ENCODE measurements at places on chromosomes 4 and X. TPM values are rescaled to one million over a fixed set of nuclear protein-coding genes. Genes with fewer than 3 reads are reported as not detected.

GRCh38 chr4:122577808-122578781, 42.8 kb downstream of the IL21 start:
- DNase-seq: peak; percentile 82

DNA sequence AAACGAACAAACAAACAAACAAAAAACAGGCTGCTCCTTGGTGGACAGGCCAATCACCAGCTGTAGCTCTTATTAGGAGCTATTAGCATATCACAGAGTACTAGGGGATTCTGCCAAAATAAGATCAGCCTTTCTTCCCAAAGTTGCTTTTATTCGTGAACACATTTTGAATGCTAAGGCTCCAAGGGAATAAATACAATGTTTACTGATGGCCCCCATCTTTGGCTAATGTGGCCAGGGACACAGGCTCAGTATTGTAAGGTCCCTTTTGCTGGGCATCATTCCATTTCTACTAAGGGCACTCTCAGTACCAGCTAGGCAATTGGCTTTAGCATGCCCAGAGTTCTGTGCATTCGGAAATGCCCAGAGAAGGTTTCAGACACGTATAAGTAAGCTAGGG, 84.3 kb downstream of the GPC4 start:
- no peak for DNase-seq

DNA sequence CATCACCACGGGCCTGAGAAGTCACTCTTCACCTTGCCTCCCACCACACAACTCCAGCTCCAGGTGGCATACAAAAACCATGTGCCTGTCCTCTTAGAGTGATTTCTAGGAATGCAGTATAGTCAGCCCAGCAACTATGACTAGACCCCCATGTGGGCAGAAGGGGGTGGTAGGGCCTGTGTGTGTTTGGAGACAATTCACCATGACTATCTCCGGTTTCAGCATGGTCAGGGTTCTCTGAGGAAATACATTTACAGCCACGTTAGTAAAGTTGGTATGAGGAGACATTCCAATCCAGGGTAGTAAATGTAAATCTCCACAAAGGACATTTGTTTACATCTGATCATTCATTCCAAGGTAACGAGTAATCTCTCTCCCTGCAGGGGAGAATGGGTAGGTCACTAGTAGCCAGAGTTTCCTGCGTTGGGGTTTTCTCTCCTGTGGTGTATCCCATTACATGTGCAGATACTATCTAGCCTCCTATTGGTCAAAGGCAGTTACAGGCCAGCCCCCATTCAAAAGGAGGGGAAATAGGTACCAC, 4.2 kb upstream of the MTMR1 start:
- DNase-seq: peak; percentile 74

GRCh38 chr4:155546451-155546850, 120.2 kb upstream of the GUCY1A1 start:
- no peak for DNase-seq

DNA sequence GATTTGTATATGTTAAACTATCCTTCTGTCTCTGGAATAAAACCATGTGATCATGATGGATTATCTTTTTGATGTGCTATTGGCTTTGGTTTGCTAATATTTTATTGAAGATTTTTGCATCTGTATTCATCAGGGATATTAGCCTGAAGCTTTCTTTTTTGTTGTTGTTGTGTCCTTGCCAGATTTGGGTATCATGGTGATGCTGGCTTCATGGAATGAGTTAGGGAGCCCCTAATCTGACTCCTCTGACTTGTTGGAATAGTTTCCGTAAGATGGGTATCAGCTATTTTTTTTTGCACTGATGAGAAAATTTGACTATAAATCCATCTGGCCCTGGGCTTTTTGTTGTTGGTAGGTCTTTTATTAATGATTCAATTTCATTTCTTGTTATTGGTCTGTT, 45.7 kb downstream of the ATP10D start:
- DNase-seq: no peak

- DNase-seq: no peak
These were observed 38.5 kb upstream of the C1GALT1C1 start for GRCh38 chrX:120668357-120668756.

GRCh38 chr4:12177416-12177815, 748.7 kb upstream of the HS3ST1 start:
- DNase-seq: no peak

DNA sequence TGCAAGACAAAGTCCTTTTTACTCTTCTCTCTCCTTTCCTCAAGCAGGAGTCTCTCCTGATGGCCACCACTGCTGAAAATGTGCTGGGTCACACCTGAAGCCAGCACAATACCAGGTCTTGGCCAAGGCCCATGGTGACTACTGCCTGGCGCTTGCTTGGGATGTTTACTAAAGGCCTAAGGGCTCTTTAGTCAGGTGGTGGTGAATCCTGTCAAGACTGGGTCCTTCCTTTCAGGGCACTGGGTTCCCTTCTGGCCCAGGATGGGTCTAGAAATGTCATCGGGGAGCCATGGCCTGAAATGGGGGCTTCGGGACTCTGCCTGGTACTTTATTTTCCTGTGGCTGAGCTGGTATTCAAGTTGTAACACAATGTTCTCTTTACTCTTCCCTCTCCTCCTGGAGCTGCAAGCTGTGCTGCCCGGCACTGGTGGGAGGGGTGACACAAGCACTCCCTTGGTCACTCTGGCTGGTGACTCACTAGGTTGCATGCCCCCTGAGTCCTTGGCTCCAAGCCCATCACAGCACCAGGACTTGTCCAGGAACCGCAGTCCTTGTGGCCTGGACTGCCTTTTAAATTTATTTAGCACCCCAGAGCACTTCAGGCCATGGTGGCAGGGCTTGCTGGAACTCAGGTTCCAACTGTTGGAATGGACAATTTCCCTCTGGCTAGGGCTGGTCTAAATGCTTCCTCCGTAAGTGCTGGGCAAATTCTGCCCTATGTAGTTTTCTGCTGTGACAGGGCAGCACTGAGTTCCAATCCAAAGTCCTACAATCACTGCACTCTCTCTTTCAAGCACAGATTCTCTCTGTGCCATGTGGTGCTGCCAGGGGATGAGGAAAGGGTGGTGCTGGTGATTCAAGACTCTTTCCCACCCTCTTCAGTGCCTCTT, 11.3 kb downstream of the ARL13A start:
- no peak for DNase-seq

GRCh38 chrX:13495232-13495631, 74.2 kb upstream of the EGFL6 start:
- no peak for DNase-seq

- peak; percentile 53 for DNase-seq
These were observed 33.3 kb upstream of the GPC4 start for GRCh38 chrX:133448512-133449076.

GRCh38 chrX:112223391-112223790, 140.8 kb upstream of the TRPC5 start:
- DNase-seq: no peak

GRCh38 chr4:112282860-112283667, 2.6 kb downstream of the TIFA start:
- no peak for DNase-seq

DNA sequence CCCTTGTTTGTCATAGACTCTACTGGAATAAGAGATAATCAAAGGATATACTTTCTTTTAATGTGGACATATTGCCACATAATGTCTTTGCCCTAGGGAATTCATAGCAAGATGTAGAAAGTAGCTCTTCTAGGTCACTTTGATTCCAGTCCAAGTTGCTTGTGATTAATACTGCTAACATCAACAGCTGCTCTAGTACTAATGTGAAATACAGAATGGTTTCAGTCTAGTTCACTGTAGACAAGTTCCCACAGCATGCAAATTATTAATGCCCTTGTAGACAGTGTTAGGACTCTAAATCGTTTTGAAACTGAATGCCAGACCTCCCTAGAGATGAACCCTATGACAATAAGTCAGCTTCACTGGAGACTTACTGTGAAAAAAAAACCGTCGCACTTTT, 494.6 kb upstream of the ATOH1 start:
- no peak for DNase-seq

KIAA1210 gene
- not detected for total RNA-seq

SYTL4 gene
- total RNA-seq: 0.27 TPM

TRIM60 gene
- total RNA-seq: not detected

HELT gene
- total RNA-seq: not detected

TCEAL7 gene
- total RNA-seq: 19.7 TPM

ETFDH gene
- 10.6 TPM for total RNA-seq

All from endodermal cell (in vitro differentiated cells).